Thymus (tissue), 14 donors: ENCODE measurements at places on chromosomes 3 and 15.

GRCh38 chr3:71077070-71077469 is 506.5 kb downstream of the FOXP1 start:
- no peaks in the 10 kb centered on the region for H3K27me3 ChIP-seq
- no peak overlapping the region for H3K27ac ChIP-seq
- no peak overlapping the region for H3K4me3 ChIP-seq
- no peaks in the 10 kb centered on the region for H3K36me3 ChIP-seq

- H3K36me3 ChIP-seq: no peaks in the 10 kb centered on the region
- no peak for DNase-seq
- no peak overlapping the region for H3K4me3 ChIP-seq
- no peak overlapping the region for H3K27ac ChIP-seq
- H3K27me3 ChIP-seq: no peaks in the 10 kb centered on the region
- H3K4me1 ChIP-seq: no peaks in the 10 kb centered on the region
Measured at GRCh38 chr3:17021614-17022013, 136.9 kb downstream of the PLCL2 start.

DNA sequence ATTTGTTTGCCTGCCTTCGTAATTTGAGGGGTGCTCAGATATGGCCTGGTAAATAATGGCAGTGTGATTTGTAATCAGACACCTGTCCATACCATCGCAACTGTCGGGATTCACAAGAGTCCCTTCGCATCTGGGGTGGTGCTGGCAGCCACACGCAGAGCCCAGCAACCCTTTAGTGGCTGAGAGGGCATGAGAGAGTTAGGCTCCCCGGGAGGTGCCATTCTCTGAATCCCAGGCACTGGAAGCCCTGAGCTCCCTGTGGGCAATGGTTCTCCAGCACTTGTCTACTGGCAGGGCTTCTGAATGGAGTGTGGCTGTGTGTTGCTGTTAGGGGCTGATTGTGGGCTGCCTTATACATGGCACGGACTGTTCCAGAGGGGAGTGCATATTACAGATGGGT is 230.1 kb downstream of the EBLN2 start:
- no peak for DNase-seq
- no peaks in the 10 kb centered on the region for H3K4me1 ChIP-seq
- H3K36me3 ChIP-seq: no peaks in the 10 kb centered on the region
- no peak overlapping the region for H3K4me3 ChIP-seq

DNA sequence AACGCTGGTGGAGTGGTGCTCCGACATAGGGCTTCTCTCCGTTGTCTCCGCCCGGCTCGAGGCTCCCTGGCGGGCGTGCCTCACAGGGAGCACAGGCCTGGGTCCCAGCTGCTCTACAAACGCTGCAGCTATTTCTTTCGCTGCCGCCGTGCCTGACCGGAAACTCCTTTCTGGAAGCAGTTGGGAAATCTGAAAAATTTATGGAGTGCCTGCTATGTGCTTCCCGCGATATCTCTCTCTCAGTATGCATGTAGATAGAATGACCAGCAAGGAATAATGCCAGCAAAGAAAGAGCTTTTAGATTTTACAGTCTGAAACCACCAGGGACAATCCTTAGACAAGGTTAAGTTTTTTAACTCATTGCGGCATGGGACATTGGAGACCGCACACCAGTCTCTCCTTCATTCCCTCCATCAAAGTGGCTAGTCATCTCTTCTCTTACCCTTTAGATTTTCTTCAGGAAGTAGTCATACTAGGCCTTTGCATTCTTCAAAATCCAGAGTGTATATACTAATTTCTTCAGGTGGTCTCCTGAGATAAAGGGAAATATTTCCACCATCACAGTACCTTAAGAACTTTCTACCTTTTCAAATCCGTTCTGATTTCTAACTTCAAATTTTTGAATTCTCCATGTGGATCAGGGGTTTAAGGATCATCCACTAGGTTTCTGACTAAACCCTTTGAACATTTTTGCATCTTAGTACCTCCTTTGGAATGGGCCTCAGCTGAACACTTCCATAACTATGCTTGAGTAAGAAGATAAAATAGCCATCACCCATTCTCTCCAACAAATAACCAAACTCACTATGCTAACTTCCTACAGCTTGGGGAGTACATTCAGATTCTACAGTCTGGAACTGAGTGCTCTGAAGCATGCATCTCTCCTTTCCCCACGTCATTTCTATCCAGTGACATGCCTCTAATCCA is 1.1 kb upstream of the NPHP3 start:
- no peaks in the 10 kb centered on the region for H3K27me3 ChIP-seq
- no peak for DNase-seq
- H3K4me1 ChIP-seq: peaks cover 4% of the 10 kb centered on the region
- H3K4me3 ChIP-seq: peak overlapping the region; percentile 81
- H3K27ac ChIP-seq: peak overlapping the region; percentile 74
- H3K36me3 ChIP-seq: peaks cover 5% of the 10 kb centered on the region

DNA sequence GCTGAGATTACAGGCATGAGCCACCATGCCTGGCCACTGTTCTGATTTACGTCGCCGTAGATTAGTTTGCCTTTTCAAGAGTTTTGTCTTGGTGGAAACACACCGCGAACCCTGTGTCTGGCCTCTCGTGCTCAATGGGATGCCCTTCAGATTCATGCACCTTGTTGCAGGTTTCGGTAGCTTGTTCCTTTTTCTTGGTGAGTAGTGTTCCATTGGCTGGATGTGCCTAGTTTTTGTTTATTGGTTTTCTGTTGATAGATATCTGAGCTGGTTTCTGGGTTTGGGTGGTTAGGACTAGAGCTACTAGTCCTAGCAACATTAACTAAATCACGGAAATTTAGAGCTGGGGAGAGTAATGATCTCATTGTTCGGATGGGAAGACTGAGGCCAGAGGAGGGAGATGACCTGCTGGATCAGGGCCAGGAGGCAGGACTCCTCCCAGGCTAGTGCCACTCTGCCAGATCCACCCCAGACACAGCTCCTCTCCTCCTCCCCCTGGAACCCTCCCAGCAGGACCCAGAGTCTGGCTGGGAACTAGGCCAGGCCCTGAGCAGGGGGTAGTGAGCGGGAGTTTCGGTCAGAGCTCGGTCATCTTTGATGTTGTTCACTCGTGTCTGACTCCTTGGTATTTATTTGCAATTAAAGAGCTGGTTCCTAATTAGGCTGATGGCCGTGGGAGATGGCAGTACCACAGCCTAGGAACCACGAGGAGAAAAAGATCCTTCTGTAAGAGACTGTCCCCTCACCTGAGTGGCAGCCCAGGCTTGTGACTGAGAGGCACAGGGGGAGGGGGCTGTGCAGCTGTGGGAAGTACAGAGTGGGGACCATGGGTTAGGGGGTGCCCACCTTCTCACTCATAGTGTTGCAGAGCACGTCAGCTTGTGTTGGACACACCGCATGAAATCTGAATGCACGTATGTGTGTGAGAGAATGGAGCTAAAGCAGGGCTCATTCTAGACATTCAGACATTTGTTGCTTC is 73.4 kb downstream of the SMAD6 start:
- no peak overlapping the region for H3K27ac ChIP-seq
- no peaks in the 10 kb centered on the region for H3K27me3 ChIP-seq
- H3K4me1 ChIP-seq: no peaks in the 10 kb centered on the region
- H3K36me3 ChIP-seq: no peaks in the 10 kb centered on the region

DNA sequence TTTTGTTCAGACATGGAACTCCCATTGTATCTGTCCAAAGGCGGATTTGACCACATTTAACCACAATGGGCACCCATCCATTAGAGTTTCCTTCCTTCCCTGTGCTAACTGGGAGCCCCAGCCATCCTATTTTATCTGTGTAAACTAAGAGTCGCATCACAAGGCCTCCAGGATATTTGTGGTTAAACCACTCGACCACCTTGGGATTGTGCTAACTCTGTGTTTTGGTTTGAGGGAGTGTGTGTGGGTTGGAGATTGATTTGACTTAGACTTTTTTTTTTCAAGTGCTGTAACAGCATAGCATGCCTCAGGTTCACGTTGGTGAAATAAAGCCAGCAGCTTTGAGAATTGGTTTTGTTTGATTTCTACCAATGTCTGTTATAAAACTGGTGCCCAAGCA is 100.4 kb upstream of the TP63 start:
- no peak overlapping the region for H3K4me3 ChIP-seq
- H3K36me3 ChIP-seq: no peaks in the 10 kb centered on the region
- H3K4me1 ChIP-seq: no peaks in the 10 kb centered on the region
- no peak overlapping the region for H3K27ac ChIP-seq
- DNase-seq: no peak

GRCh38 chr3:127672429-127673190 is at the start of gene ABTB1:
ABTB1 (plus strand) TSS chr3:127672952; CDS start chr3:127673026, 74 bp downstream.
- peaks cover 26% of the 10 kb centered on the region for H3K4me1 ChIP-seq
- H3K4me3 ChIP-seq: peak within 1 kb of the TSS; percentile 74
- H3K27me3 ChIP-seq: no peaks in the 10 kb centered on the region
- H3K27ac ChIP-seq: peak within 1 kb of the TSS; percentile 96

DNA sequence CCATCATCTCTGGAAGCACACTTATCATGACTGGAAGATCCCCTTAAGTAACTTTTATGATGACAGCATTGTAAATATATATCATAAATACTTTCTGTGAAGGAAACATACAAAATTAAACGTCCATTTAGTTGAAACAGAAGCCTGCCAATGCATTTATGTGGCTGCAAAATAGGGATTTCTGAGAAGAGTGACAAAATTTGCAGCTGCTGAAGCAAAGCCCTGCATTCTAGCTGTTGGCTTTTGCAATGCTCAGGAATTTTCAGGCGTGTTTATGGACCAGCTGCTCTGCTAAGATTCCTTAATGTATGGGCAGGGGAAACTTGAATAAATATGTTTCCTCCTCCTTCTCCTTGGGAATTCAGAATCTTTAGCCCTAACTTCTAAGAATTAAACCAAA is 137.3 kb downstream of the CACNA2D3 start:
- H3K27me3 ChIP-seq: no peaks in the 10 kb centered on the region
- DNase-seq: no peak
- no peak overlapping the region for H3K4me3 ChIP-seq
- no peak overlapping the region for H3K27ac ChIP-seq
- H3K4me1 ChIP-seq: no peaks in the 10 kb centered on the region
- H3K36me3 ChIP-seq: no peaks in the 10 kb centered on the region

GRCh38 chr3:48536785-48537184 is 19.8 kb downstream of the PFKFB4 start:
- H3K27me3 ChIP-seq: no peaks in the 10 kb centered on the region
- H3K4me3 ChIP-seq: no peak overlapping the region

GRCh38 chr3:169091196-169091823 is 572.2 kb downstream of the MECOM start:
- no peaks in the 10 kb centered on the region for H3K36me3 ChIP-seq
- no peak overlapping the region for H3K27ac ChIP-seq
- no peak overlapping the region for H3K4me3 ChIP-seq

GRCh38 chr3:128556907-128557306 is 63.9 kb upstream of the GATA2 start:
- H3K27me3 ChIP-seq: peaks cover 35% of the 10 kb centered on the region
- no peaks in the 10 kb centered on the region for H3K36me3 ChIP-seq
- H3K4me3 ChIP-seq: no peak overlapping the region

DNA sequence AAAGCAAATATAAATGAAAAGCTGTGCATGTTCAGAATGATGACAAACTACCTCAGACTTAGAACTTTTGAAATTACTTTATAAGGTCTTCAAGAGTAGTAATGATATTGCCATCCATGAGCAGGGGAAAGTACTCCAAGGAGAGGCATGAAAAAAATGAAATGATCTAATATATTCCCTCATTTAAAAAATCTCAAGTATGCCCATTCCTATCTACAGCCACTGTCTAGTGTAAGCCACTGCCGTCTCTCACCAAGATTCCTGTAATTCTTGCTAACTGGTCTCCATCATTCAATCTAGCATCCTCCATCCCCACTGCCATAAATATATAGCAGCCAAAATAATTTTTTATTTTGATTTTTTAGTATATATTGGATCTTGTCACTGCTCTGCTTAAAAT is 258.8 kb downstream of the PLOD2 start:
- H3K36me3 ChIP-seq: no peaks in the 10 kb centered on the region
- H3K4me1 ChIP-seq: no peaks in the 10 kb centered on the region
- no peaks in the 10 kb centered on the region for H3K27me3 ChIP-seq

- H3K27ac ChIP-seq: no peak overlapping the region
- H3K36me3 ChIP-seq: no peaks in the 10 kb centered on the region
- no peaks in the 10 kb centered on the region for H3K27me3 ChIP-seq
- no peak overlapping the region for H3K4me3 ChIP-seq
- H3K4me1 ChIP-seq: no peaks in the 10 kb centered on the region
Measured at GRCh38 chr3:151480492-151480891, 19.6 kb upstream of the IGSF10 start.

- H3K27ac ChIP-seq: no peak overlapping the region
- no peaks in the 10 kb centered on the region for H3K4me1 ChIP-seq
- no peak for DNase-seq
- H3K4me3 ChIP-seq: no peak overlapping the region
Measured at GRCh38 chr3:113783463-113783862, 36.6 kb downstream of the ATP6V1A start.
